Hippocampal formation (tissue), 2 donors: ENCODE measurements at places on chromosomes 2 and 18.

GRCh38 chr2:85548608-85548900 is 9.6 kb downstream of the MAT2A start:
- DNase-seq, result no peak

DNA sequence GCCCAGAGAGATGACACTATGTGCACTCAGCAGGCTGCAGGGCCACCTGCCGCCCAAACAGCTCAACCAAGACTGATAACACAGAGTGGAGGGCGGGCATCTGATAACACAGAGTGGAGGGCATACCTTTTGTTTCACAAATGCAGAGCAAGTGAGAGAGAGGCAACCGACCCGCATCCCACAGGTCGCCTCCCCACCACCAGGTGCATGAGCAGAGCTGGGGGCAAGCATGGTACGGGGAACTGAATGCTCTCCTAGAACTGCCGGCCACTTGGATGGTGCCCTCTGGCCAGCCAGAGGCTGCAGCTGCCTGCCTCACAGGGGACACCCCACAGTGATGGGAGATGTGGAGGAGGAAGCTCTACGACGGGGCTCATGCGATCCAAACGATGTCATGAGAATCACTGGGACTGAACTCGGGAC is 49.5 kb downstream of the ANO7 start:
- DNase-seq, result no peak

GRCh38 chr18:7904529-7904928 is 337.4 kb downstream of the PTPRM start:
- no peak for DNase-seq

GRCh38 chr2:96202152-96202854 is 6.3 kb downstream of the STARD7 start:
- DNase-seq, result no peak

DNA sequence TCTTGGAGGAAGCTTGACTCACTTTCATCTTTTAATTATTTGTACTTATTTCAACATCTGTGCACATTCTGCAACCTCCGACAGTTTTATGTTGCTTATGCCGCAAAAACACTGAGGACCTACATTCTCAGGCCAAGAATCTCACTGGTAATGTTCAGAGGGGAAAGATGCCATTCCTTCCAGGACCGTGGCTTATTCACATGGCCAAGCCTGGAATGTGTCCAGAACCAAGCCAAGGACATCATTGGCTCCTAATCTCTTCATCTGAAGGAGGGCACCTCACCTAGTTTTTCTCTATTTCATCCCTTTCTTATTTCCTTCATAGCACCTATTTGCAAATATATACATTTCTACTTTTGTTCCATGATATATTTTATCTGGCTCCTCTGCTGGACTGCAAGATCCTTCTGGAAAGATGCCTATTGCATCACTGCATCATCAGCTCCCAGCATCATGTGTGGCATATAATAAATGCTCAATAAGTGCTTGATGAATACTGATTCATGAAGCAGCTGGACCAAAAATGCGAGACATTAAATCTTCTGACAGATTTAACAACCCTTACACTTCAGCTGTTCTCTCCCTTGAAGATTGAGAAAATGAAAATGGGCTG is 377.1 kb downstream of the TNS1 start:
- no peak for DNase-seq
